ENCODE measurements at places on chromosomes 7 and 10.
A peak's percentile ranks its signal among the peaks of the same experiment; 100 is the strongest.

DNA sequence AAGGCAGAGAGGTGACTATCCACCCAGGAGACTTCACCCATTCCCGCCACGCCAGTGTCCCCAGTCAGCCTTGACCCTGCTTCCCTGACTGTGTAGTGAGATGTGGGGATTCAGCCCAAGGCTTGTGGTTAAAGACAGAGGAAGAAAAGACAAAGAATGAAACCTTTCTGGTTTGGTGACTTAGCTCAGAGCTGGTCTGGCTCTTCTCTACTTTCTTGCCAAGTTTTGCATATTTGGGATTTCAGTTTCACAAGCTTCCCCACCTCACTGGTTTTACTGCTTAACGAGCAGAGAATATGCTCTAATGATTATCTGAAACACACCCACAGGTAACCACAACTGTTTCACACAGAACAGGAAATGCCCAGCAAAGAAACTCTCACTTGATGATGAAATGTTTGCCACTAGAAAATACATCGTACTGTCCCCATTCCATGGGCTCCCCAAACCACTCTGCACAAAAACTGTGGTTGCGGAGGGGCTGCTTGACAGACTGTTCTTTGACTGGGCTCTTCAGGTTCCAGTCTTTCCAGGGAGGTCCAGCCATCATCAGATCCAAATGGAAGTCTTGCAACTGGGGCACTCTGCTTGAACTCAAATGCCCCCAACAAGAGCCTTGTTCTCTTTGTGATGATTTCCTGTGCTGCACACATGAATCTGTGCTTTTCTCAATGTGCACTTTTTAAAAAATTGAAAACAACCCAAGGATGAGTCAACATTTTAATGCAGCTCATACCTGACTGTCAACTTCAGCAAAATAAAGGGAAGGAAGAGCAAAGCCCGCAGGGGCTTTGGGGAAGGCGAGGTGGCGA, 95.5 kb downstream of the CTBP2 start:
- no peak for DNase-seq

- no peak for DNase-seq
Observed at GRCh38 chr7:27551803-27552400, 110.8 kb downstream of the HIBADH start.

DNA sequence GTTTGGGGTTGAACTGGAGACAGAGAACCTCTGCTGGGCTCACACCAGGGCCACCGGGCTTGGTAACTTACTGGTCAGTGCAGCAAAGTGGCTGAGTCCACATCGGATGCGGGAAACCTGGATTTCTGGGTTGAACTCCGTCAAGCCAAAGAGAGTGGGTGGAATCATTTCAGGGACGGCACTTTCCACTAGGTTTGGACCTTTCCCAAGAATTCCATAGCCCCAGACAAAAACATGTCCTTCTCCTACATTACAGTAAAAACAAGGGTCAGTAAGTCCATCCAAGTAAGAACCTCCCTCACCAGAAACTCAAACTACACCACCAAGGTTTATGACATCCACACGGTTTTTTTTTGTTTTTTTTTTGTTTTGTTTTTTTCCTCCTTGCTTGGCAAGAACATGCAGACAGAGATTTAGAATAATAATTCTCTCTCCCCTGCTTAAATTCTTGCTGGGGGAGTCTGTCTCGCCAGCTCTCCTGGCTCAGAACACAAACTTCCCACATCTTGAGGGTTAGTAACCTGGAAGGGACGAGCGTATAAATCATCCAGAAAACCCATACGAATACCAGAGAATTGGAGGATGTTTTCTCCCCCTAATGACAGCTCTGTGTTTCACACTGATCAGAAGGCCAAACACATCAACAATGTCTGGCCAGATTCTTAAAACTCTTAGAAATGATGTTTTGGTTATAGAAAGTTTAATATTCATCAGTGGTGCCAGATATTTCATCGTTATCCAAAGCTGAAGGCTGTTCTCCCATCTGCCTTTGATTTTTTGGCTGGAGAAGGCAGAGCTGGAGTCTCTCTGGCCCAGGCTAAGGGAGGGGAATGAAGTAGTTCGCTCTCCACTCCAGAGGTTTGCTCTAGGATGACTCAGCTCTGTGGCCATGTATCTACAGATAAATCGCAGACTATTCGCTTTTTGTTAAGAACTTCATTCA, 17.5 kb downstream of the RCC1L start:
- DNase-seq: no peak

DNA sequence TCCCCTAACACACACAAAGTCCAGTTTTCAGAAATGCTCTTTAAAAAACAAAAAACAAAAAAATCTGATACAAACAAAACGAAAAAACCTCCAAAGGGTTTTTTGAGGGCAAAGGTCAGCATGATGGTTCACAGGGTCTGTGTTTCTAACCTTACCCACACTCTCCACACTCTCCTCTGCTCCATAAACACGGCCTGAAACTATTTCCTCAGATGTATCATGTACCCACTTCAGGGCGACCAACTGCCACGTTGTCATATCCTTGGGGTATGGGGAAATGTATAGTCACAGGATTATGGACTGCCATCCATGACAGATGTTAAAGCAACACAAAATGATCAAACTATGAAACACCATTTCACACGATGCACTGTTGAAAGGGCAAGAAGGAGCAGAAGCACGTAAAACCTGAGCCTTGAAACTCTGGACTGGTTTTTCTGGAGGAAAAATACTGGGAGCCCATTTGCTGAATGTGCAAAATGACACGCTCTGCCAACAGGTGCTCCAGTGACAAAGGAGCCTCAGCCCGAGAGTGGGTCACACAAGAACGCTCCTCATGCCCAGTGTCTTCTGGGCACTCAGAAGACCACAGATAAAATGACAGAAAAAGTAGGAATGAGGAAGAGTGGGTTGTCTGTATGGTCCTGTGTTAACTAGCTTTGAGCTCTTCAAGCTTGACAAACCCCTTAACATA, 15.8 kb downstream of the NAPEPLD start:
- DNase-seq: no peak

- peak; percentile 83 for DNase-seq
Observed at GRCh38 chr7:135801045-135801693, 52.6 kb upstream of the FAM180A start.

GRCh38 chr7:2870471-2870931, 26.4 kb upstream of the GNA12 start:
- no peak for DNase-seq

- DNase-seq: no peak
Observed at GRCh38 chr7:30980751-30981150, 17.0 kb downstream of the GHRHR start.

- no peak for DNase-seq
Observed at GRCh38 chr10:29297678-29298077, 8.8 kb downstream of the LYZL1 start.

GRCh38 chr7:94392393-94392786, 2.3 kb upstream of the COL1A2 start:
- DNase-seq: no peak

DNA sequence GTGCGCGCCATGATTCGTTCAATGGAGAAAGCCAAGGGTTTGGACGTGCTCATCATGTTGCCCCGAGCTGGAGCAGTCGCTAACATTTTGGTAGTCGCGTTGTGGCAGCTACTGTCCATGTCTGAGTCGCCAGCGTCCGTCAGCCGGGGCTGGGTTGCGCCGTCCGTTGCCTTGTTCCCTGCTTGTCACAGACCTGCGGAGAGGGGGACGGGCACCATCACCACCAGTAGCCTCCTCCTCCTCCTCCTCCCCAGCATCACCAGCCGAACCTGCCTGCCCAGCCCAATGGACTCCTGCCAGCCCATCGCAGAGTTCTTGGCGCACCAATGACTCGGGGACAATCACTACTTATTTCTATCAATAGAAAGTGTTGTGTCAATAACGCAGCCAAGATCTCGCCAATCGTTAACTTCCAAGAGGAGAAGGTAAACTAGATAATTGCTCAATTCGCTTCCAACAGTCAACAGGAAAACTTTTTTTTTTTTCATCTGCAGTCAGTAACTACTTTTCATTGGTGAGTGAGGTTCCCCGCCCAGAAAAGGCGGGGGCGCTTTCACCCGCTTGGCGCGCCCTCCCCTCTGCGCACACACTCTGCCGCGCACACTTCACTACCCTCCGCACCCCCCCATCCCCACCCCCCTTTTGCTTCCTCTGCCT, at the start of gene FEZF1:
TSS of gene FEZF1 (minus strand) at position 432 of the 657 bp plus-strand sequence. CDS start at position 119, 313 bp downstream.
- DNase-seq: no peak

DNA sequence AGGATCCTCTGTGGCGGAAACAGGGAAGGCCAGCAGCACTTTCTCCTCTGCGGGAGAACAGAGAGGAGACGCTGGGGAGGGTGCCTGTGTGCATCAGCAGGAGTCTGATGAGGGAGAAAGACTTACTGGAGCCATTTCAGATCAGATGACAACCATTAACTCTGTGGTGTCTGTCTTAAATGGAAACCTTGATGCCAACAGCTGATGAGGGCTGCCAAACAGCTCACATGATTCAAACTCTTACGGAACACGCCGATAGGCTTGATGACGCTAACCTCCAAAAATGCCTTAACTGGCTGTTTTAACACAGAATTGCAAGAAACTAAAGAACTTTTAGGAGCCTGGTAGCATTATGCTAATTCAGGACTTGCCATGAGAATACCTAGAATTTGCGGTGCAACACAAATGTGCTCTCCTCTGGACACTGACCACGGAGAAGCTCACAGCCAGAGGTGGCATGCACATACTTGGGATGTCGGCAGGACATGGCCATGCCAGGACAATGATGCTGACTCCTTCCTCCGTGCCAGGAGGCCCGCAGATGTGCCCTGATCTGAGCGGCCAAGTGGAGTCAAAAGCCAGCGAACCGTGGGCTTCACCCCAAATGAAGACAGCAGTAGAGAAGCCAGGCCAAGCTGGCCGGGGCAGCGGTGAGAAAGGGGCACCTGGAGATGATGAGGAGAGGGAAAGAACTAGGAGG, 154.9 kb downstream of the ZMYND11 start:
- no peak for DNase-seq

GRCh38 chr7:23912065-23912464, 202.0 kb downstream of the STK31 start:
- no peak for DNase-seq

DNA sequence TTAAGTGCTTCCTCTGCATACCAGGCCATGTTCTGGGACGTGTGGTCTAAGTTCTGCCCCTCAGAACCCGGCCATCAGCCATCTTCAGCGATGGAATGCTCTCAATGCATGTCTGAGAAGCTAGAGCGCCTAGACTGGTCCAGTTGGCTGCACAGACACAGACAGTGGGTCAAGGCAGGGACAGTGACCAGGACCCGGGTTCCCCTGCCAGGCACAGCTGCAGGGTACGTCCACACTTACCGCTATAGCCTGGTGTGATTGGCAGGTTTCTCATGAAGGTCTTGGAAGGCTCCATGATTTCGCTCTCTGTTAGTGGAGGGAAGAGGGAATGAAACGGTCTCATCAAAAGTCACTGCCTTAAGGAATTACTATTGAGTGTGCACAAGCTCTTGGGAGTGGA, 47.3 kb downstream of the PNLIPRP2 start:
- DNase-seq: no peak

GRCh38 chr10:44263771-44264170, 121.1 kb downstream of the CXCL12 start:
- no peak for DNase-seq
